ENCODE measurements at places on chromosomes 6 and 20.
A peak's percentile ranks its signal among the peaks of the same experiment; 100 is the strongest.

GRCh38 chr6:137156650-137157049 lies 16.8 kb downstream of the IL22RA2 start:
- no peak for DNase-seq

GRCh38 chr6:53175027-53175426 lies 26.4 kb upstream of the GCM1 start:
- no peak for DNase-seq

- peak; percentile 27 for DNase-seq
Measured at GRCh38 chr20:667351-668034, 8.1 kb downstream of the SCRT2 start.

- DNase-seq = peak; percentile 62
Measured at GRCh38 chr6:151391471-151392413, at the start of gene ZBTB2. Gene ZBTB2, minus strand, starts transcription at chr6:151391559. Its CDS starts 17,922 bp downstream, at chr6:151373637.

DNA sequence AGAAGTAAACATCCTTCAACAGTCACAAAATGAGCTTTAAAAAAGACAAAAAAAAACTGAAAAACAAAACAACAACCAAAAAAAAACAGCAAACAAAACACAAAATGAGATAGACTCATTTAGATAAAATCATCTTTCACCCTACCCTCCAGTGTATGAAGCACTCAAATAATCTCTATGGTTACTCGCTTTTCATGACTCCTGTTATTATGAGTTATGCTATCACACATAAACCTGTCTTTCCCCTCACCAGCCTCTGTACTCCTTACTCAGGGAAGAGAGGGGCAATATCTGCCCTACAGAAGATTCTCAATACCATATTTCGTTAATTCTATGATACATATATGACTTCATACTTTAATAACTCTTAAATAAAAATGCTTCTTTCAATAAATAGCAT lies 158.2 kb downstream of the TPBG start:
- no peak for DNase-seq

- no peak for DNase-seq
Measured at GRCh38 chr6:118567974-118568373, 19.9 kb downstream of the PLN start.

- no peak for DNase-seq
Measured at GRCh38 chr6:134983823-134984222, 33.9 kb upstream of the ALDH8A1 start.

GRCh38 chr6:6723921-6724538 lies 135.5 kb downstream of the LY86 start:
- no peak for DNase-seq

DNA sequence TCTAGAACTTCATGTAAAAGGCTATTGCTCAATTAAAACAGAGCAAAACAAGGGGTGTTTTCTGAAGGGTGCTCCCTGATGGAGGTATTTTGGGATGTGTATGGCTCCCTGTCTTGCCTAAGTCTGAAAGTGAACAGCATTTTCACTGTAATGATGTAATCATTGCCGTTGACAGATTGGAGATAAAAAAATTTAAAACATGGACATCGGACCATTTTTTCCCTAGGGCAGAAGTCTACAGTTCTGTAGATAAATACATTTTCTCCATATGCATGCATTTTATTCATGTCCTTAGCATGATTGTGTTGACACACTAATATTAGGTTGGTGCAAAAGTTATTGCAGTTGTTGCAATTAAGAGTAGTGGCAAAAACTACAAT lies 85.1 kb upstream of the ATXN1 start:
- DNase-seq = no peak

DNA sequence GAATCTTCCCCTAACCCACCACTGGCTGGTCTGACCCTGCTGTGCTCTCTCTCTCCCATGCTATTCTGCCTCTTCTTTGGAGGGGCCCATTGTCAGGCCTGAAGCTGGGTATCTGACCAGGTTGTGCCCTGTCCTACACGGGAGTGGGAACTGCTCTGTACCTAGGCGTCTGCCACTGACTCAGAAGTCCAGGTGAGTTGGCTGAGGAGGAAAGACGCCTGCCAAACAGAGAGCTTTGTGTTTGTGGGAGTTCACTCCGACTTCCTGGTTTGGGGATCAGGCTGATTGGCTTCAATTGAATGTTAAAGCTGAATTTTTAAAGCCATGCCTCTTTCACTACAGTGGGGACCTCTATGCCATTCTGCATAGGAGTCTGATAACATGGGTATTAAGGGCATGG lies 136.0 kb downstream of the CCDC170 start:
- DNase-seq = no peak

DNA sequence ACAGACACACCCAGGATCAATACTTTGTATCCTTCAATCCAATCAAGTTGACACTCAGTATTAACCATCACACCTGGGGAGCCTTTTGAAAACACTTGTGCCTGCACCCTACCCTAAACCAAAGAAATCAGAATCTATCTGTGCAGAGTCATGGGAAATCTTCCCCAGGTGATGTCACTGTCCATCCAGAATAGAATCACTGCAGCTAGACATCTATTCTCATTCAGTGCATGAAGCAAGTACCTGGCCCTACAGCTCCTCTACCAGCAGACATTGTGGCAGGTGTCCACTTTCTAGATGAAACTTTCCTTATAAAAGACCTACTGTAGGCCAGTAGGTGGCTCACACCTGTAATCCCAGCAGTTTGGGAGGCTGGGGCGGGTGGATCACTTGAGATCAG lies 262.4 kb upstream of the MARCKS start:
- no peak for DNase-seq

DNA sequence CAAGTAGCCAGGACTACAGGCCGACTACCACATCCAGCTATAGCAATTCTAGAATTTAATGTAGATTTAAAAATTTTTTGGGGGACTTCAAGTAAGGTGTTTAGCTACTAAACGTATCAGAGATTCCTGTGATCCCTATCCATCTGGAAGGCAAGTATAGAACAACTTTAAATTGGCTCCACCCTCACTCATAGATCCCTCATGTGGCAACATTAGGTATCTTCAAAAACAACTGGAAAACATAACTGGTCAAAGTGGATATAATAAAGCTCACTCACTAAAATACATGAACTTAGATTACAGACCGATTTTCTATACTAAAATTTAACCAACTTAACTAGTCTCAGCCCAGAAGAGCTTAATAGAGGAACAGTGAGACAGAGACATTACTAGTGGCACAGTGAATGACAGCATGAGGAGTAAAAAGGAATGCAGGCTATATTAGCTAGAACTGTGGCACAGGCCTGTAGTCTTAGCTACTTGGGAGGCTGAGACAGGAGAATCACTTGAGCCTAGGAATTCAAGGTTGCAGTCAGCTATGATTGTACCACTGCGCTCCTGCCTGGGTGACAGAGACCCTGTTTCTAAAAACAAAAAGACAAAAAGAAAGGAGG lies 14.7 kb downstream of the NUP153 start:
- no peak for DNase-seq

DNA sequence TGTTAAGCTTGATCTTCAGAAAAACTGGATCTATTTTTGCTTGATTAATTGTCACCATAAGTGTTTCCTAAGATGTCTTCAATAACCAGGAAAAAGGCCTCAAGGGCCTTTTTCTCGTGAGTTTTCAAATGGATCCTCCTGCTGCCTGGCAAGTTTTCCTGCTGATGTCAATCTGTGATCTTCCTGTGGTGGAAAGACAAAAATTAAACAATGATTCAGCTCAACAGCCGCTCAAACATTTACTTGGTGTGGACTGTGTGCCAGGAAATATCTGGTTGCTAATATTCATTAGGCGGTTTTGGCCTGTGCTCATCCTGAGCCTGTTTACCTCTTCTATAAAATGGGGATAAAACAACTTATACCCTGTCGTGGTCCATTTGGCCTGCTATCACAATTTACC lies 35.4 kb upstream of the SSTR4 start:
- DNase-seq = no peak

GRCh38 chr6:3297909-3298308 lies 39.2 kb downstream of the PSMG4 start:
- no peak for DNase-seq

DNA sequence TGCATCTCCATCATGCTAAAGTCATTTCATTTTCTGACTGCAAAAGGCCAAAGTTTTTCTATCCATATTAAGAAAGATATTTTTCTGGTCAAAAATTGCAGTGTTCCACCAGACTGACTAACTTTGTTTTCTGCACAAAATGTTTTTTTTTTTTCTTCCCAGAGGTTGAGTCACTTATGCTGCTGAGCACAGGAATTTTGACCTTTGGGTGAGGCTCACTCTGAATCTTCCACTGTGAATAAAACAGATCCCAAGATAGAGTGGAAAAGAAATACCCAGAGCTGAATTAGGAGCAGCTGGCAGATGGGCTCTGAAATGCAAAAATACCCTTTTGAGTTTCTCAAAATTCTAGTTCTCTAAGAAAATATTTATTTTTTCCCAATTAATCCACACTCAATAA lies 996.8 kb downstream of the KIF16B start:
- no peak for DNase-seq

DNA sequence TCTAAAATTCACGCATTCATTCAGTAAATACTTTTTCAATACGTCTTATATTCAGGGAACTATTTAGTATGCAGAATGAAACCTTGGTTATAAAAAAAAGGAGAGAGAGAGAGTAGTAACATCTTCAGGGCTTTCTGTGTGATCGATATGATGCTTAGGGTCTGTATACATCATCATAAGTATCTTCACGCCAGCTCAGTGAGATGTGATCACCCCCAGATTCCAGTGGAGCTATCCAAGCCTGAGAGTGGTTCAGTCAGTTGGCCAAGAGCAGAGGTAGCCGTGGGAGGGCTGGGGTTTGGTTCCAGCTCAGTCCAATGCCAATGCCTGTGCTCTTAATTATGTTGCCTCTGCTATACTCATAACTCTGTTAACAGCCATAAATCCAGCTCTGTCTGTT lies 8.6 kb downstream of the CD83 start:
- DNase-seq = no peak

DNA sequence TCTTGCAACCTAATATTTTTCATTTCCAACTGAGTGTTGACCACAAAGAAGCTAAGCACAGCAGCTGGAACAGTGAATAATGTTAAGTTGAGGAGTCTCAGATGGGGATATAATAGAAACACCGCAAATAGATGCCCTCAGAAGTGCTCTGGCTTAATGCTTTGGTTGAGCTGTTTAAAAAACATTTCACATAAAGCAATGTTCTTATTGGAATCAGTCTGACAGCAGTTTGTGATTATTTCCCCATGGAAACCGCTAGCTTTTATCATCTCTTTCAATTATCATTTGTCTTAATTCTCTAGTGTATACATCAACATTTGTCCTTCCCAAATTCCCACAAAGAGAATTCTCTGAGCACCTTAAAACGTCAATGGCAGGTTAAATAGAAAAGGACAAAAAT lies 30.8 kb downstream of the METTL24 start:
- DNase-seq = no peak

- DNase-seq = no peak
Measured at GRCh38 chr6:42128460-42129359, 13.7 kb downstream of the C6orf132 start.

DNA sequence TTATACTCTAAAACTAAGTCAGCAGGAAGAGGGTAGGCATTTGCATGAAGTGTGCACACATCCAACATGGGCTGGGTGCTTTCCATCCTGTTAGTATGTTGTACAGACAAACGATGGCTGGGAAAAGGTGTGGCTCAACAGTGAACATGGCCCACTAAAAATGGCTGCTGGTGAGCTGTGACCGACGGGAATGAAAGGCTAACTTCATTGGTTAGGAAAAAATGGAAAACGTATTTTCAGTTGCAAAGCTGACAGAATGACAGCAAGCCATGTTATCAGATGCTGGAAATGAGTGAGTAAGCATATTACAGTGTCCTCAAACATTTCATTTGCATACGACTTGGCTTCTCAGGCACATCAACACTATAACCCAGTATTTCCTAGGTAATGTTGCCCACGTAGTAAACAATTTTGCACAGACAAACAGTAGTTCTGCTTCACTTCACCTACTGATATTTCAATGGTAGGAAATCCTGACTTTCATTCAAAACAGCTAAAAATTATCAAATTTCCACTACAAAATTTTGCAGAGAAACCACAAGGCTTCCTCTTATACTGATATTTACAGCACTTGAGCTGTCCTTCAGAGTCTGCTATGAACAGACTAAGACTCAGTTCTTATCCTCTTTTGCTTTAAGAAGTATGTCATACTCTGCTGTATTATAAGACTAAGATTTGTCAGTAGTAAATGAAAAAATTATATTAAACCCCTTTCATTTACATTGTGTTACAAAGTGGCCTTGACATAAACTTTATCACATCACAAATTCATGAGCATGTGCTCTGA lies 98.9 kb downstream of the IRF4 start:
- peak; percentile 60 for DNase-seq

DNA sequence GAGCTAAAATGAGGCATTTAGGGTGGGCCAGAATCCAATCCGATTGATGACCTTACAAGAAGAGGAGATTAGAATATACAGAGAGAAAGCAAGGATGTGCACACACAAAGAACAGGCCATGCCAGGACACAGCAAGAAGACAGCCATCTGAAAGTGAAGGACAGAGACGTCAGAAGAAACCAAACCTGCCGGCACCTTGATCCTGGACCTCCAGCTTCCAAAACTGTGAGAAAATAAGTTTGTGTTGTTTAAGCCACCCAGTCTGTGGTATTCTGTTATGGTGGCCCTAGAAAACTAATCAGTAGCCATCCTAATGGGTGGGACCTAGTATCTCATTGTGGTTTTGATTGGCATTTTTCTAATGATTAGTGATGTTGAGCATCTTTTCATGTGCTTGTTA lies 39.7 kb upstream of the ME1 start:
- DNase-seq = no peak

Data from T-helper 1 cell (primary cell).